ENCODE measurements at places on chromosomes 1 and 21.

- DNase-seq, result no peak
Observed at GRCh38 chr1:82565546-82565945, 764.8 kb downstream of the ADGRL2 start.

- no peak for DNase-seq
Observed at GRCh38 chr21:45334591-45335081, 46.9 kb upstream of the POFUT2 start.

GRCh38 chr1:25425098-25426085, 4.8 kb upstream of the RHCE start:
- no peak for DNase-seq

- no peak for DNase-seq
Observed at GRCh38 chr21:29189353-29189752, 58.9 kb downstream of the MAP3K7CL start.

- no peak for DNase-seq
Observed at GRCh38 chr1:208576425-208576824, 332.2 kb upstream of the PLXNA2 start.

- DNase-seq, result no peak
Observed at GRCh38 chr1:202329891-202330290, 11.8 kb downstream of the UBE2T start.

GRCh38 chr1:2554621-2555387, 1.4 kb upstream of the TNFRSF14 start:
- DNase-seq, result peak; percentile 83

DNA sequence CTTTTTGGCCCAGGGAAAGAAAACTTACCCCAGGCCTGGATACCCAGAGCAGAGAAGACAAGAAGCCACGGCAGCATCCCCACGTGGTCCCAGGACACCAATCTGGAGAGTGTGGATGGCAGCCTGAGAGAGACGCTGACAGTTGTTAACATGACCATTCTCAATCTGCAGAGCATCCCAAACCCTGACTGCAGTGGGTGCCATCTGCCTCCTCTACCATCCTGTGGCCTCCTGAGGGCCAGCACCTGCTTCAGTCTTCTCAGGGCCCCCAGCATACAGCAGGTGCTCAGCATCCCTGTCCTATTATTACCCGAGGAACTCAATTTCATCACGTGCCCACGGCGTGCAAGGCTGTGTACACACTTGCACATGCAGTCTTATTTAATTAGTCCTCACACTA, 785 bp downstream of the PGLYRP4 start:
- no peak for DNase-seq

DNA sequence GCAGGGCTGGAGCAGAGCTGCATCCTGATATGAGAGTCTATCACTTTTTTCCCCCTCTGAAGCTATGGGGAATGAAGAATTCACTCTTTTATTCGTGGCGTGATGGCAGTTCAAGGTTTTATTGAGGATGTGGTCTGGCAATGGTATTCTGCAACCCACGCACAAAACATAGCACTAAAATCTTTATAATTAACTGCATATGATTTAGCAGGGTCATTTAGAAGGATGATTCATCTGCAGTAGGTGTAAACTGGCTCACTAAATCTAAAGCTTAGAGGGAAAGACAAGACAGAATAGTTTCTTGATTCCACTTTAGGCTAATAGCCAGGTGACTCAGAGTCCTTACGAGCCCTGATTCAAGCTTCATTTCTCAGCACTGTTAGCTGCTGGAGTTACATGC, 25.0 kb upstream of the CHRM3 start:
- no peak for DNase-seq

GRCh38 chr1:151934048-151934493, 24.8 kb upstream of the THEM4 start:
- DNase-seq, result peak; percentile 22

DNA sequence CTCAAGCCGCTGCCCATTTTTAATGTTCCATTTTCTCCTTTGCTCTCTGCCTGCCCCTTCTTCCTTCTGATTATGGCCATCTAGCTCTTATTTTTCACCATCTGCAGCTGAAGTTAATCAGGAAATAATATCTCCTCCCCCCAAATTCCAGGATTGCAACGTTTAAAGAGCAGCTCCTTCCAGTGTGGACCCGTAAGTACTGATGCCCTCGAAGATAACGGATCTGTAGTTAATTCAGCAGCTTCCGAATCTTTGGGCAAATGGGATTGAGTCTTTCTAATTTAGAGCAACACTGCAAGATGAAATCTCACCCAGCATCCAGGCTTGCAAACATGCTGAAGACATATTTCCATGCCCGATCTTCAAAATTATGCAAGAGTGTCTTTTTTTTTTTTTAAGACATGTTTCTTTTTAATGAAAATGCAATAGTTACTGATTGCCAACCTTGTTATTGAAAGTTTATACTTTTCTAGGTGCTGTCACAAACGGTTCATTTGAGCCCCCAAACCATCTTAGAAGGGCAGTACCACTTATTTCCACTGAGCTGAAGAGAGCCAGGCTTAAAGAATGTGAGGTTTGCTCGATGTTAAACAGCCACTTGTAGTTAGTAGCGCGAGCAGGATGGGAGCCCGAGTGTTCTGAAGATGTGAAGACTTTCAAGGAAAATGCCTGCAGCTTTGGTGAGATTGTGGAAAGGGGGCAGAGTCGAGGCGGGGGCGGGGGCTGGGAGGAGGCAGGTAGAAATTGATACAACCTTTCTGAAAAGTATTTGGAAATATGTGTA, 10.9 kb upstream of the RCAN3 start:
- DNase-seq, result no peak

DNA sequence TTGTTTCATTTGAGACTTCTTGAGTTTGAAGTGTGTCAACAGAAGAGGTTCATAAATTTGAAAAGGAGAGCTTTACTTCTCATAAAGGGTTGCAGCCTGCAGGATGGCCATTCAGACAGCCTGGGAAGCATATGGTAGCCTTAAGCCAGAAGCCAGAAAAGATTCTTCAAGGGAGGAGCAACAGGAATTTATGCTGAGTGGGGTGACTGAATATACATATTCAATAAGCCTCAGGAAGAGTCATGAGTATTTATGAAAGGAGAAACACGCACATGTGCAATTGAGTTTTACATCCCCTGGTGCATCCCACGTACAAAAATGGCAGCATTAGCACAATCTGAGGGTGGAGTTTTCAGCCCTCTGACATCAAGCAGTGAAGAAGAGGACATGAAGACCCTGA, 290.2 kb downstream of the KCTD3 start:
- DNase-seq, result no peak

- DNase-seq, result no peak
Observed at GRCh38 chr1:44031252-44032169, at the start of gene SLC6A9. Gene SLC6A9 (minus strand): TSS chr1:44031462. CDS start chr1:44024277, 7,185 bp downstream.

- peak; percentile 81 for DNase-seq
Observed at GRCh38 chr1:201019321-201019977, 4.1 kb downstream of the KIF21B start.

DNA sequence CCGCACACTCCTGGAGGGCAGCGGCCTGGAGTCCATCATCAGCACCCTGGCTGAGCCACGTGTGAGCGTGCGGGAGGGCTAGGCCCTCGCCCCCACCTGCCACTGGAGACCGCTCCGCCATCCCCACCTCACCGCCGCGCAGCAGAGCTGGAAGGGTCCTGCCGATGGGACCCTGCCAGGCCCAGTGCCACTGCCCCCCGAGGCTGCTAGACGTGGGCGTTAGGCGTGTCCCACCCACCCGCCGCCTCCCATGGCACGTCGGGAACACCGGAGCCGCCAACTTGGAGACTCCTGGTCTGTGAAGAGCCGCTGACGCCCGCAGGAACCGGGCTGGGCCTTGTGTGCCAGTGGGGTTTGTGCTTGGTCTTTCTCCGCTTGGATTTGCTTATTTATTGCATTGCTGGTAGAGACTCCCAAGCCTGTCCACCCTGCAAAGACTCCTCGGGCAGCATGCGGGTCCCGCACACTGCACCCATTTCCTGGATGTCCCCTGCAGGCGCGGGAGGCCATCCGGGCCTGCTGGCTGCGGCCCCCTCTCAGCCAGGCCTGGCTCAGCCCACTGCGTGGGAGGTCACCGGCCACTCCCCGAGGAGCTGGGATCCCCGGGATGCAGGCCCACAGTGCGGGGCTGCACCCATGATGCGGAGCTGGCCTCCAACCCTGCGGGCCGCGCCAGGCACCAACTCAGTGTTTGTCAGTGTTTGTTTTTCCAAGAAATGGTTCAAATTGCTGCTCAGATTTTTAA, 6.0 kb downstream of the LY9 start:
- no peak for DNase-seq

DNA sequence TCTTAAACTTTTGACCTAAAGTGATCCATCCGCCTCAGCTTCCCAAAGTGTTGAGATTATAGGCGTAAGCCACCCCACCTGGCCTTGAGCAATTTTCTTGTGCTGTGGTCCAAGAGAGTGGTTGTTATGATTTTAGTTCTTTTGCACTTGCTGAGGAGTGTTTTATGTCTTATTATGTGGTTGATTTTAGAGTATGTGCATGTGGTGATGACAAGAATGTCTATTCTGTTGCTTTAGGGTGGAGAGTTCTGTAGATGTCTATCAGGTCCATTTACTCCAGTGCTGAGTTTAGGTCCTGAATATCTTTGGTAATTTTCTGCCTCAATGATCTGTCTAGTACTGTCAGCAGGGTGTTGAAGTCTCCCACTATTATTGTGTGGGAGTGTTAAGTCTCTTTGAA, 11.2 kb upstream of the S100B start:
- no peak for DNase-seq

DNA sequence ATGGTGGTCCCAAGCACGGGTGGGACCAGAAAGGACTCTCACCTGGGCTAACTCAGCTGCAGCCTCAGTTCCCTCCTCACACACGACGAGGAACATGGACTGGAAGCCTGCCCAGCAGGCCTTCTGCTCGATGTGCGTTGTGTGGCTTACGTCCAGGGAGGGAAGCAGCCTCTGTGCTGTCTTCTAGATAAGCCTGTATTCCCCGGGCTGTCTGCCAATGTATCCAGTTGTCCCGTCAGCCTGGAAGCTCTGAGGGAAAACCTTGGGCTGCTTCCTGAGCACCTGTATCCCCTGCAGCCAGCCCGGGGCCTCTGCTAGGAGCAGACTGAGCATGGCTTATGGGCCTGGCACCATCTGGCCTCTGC, 10.5 kb downstream of the PCSK9 start:
- DNase-seq, result no peak

- no peak for DNase-seq
Observed at GRCh38 chr1:161342821-161343220, 24.9 kb downstream of the CFAP126 start.

Data from CD8-positive, alpha-beta T cell (primary cell).